Nephron progenitor cell (in vitro differentiated cells): ENCODE measurements at places on chromosomes 11 and 22.

GRCh38 chr11:117221775-117222517 lies 9.9 kb downstream of the PCSK7 start:
- peak; percentile 33 for DNase-seq

GRCh38 chr11:120235024-120235628 lies 4.8 kb upstream of the POU2F3 start:
- peak; percentile 78 for DNase-seq

- DNase-seq, result no peak
These were observed 29.5 kb downstream of the TMEM123 start for GRCh38 chr11:102422817-102423712.

GRCh38 chr11:79113054-79113690 lies 327.7 kb downstream of the TENM4 start:
- no peak for DNase-seq

GRCh38 chr11:2748061-2748813 lies 48.4 kb upstream of the KCNQ1OT1 start:
- no peak for DNase-seq

GRCh38 chr22:30453731-30454510 lies 17.9 kb downstream of the SEC14L3 start:
- peak; percentile 18 for DNase-seq

GRCh38 chr22:42419243-42419881 lies 12.8 kb downstream of the NFAM1 start:
- DNase-seq, result peak; percentile 35

DNA sequence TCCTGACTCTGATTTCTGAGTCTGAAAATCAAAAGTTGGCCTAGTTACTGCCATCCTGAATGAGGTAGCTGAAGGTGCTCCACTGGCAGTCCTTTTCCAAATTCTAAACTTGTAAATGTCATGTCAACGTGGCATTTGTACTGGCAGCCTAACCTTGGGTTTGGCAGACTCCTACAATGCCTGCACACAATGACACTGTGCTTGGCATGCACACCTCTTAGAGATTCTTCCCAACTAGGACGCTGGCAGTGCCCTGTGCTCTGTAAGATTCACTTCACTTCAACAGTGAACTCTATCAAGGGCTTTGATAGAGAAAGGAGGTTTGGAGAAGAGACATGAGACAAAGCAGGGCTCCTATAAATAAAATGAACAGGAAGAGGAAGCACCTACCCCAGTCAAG lies 21.9 kb upstream of the PPP2R1B start:
- no peak for DNase-seq

- DNase-seq, result no peak
These were observed 60.6 kb upstream of the PRDM11 start for GRCh38 chr11:45085646-45086501.

- DNase-seq, result no peak
These were observed 10.7 kb downstream of the MAML2 start for GRCh38 chr11:96332126-96332771.
